ENCODE measurements at places on chromosomes 11 and 22. TPM values are rescaled to one million over a fixed set of nuclear protein-coding genes. Genes with fewer than 3 reads are reported as not detected.

DNA sequence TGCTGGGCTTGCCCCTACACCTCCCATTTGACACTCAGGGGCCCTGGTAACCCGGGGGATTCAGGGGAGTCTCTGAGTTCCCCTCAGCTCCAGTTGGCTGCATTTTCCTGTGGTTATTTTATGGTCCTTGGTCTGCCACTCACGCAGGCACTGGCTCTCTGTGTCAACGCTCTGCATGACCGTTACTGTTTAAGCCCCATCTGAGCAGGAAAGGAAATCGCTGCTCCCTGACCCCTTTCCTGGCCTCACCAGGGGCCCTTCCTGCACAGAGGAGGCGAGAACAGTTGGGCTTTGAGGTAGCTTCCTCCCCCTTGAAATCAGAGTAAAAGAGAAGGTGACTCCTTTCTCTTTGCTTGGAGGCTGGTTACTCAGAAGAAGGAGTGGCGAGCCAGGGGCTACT is 2.4 kb downstream of the C1QTNF4 start:
- no peak for DNase-seq

- no peak for DNase-seq
Measured at GRCh38 chr11:132818951-132819350, 713.4 kb downstream of the OPCML start.

GRCh38 chr11:114039551-114039950 is 20.0 kb upstream of the ZBTB16 start:
- no peak for DNase-seq

DNA sequence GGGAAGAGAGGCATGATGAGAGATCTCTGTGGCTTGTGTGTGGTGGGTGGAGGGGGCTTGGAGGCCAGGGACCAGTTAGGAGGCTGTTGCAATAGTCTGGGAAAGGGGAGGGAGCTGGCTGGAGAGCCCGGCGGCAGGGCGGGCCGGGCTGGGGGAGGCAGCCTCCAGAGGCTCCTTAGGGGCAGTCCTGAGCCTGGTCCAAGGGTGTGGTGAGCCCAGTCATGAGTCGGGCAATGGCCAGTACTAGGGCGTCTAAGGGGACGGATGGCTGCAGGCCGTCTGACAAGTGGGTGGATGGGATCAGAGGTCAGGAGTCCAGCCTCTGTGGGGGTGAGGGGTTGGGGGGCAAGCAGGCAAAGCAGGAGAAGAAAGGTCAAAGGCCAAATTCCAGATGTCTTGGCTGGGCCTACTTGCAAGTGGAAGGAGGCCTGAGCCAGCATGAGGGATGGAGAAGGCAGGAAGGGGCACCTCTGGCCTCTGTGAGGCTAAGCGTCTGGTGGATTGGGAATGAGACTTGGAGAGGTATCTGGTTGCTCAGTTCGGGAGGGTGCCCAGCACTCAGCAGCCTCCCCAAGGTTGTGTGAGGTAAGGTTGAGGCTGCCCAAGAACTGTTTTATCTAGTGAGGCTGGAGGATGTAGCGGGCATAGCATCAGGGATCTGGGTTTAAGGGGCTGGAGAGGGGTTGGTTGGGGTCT is 6.0 kb upstream of the CD248 start:
- no peak for DNase-seq

Gene DLG2
- total RNA-seq, result 4.8 TPM

GRCh38 chr11:114164546-114164945 is 105.0 kb downstream of the ZBTB16 start:
- no peak for DNase-seq

DNA sequence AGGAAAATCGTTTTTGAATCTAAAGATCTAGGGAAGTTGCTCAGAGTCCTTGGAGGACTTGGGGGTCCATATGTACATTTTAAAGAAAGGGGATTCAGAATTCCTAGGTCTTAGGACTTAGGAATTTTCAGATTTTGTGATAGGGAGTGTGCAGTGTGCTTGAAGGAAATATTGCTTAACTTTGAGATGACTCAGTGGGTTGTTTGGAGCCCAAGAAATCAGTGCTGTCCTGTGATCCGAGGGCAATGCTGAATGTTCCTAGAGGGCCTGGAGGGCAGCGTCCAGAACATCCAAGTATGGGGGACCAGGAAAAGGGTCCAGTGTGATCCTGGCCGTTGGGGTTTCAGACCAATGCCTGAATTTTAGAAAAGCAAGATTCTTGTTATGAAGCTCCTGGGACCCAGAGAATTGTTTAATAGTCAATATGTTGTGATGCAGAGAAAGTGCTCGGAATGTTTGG is 3.1 kb upstream of the IGF2 start:
- DNase-seq, result no peak

- no peak for DNase-seq
Measured at GRCh38 chr11:95605271-95605940, 184.2 kb downstream of the FAM76B start.

Gene CEP126
- 4.9 TPM for total RNA-seq

Gene BBOX1
- not detected for total RNA-seq

Gene MUC2
- total RNA-seq, result not detected

Gene MN1
- 8.4 TPM for total RNA-seq

DNA sequence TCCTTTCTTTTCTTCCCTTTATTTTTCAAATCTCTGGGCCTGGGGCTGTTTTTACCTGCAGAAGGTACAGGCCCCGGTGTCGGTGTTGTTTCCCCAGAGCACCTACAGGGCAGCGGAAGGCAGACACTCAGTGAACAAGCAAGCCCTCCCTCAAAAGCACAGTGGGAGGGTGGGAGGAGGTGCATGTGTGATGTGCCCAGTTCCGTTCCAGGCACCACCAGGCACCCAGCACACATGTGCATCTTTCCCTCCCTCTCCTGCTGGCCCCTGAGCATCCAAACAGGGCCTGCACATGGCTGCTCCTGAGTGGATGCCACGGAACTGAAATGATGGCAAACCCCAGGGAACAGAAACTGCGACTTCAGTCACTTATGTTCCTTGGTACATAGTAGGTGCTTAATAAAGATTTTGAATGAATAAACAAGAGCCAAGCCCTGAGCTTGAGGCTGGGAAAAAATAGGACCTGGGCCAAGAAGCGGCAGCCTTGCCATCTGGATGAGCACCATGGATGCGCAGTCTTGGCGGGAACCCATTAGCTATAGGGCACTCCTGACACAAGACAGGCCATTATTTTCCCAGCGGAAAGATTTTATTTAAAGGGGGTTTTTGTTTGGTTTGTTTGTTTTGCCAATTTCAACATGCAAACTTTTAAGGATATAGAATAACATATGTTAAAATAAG is 47.8 kb downstream of the ARRB1 start:
- no peak for DNase-seq

Gene ROBO4
- total RNA-seq, result 92.7 TPM

Gene KCNE3
- total RNA-seq, result 10.1 TPM

- no peak for DNase-seq
Measured at GRCh38 chr11:42772886-42773285, 538.9 kb upstream of the API5 start.

Gene IL17REL
- total RNA-seq, result not detected

- DNase-seq, result no peak
Measured at GRCh38 chr11:68962527-68963250, 18.1 kb downstream of the MRGPRD start.

Gene NRXN2
- 1.5 TPM for total RNA-seq

GRCh38 chr11:123822032-123822431 is 15.9 kb upstream of the OR6M1 start:
- no peak for DNase-seq
